ENCODE measurements at places on chromosomes 2 and 18.
A peak's percentile ranks its signal among the peaks of the same experiment; 100 is the strongest.

DNA sequence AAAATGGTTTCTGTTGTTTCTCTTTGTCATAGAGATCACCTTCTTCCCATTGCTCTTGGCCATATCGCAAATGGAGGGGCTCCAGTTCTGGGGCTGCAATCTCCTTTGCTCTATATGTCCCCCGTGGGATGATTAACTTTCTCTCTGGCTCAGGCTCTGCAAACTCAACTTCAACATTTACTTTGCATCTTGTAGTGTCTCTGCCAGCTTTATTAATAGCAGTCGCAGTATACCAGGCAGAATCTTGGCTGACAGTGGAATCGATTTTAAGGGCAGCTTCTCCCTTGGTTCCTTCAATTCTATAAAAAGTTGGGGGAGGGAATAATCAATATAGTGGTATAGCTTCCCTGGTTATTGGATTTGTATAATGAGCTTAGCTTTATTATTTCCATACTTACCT lies 30.5 kb downstream of the TTN start:
- DNase-seq = no peak

DNA sequence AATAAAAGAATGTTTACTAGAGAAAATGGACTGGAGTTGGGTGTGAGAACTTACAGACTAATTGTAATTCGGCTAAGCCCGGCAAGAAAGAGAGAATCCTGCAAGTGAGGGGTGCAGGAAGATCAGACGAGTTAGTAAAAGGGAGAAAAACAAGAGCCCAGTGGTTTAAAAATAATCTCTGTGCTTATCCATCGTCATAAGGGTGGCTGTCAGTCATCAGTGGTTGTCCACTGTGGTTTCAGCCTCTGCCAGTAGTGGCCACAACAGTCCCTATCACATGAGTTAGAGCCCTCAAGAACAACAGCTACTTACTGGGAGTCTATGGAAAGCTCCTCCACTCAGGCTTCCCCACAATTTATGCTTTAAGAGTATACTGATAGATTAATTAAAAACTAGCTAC lies 239.8 kb downstream of the SETBP1 start:
- DNase-seq = no peak

DNA sequence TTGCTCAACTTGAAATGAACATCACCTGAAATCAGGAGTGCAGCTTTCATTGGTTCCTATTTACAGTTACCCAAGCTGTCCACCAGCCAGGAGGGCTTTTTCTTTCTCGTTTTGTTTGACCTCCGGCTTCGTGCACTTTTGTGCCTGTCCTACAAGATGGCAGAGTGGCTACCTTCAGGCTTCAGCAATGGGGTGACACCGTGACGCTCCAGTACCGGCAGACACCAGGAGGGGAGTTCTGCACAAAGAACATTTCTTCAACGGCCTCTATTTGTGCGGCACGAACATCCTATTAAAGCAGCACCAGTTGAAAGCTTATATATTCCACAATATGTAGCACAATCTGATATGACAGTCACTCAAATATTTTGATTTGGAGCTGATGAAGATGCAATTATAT lies 18.3 kb downstream of the RNASEH1 start:
- no peak for DNase-seq

GRCh38 chr18:36759167-36759776 lies 69.5 kb downstream of the TPGS2 start:
- DNase-seq = no peak

GRCh38 chr2:118186858-118187254 lies 98.6 kb downstream of the INSIG2 start:
- DNase-seq = no peak

DNA sequence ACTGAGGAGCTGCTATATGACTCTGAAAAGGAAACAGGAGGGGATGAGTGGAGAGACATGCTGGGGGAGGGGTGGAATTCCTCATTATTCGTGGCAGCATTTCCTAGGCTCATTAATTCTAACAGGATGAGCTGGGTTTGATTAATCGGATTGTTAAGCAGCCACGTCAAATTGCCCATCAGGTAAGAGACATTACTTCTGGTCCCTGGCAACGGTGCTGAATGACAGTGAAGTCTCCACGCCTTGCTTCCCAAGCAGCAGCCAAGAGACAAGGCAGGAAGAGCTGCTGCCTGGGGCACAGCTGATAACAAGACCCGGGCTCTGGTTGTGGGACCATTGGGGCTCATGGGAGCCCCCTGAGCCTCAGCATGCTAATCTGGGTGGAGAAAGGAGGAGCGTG lies 86.6 kb downstream of the MARCHF4 start:
- peak; percentile 61 for DNase-seq

DNA sequence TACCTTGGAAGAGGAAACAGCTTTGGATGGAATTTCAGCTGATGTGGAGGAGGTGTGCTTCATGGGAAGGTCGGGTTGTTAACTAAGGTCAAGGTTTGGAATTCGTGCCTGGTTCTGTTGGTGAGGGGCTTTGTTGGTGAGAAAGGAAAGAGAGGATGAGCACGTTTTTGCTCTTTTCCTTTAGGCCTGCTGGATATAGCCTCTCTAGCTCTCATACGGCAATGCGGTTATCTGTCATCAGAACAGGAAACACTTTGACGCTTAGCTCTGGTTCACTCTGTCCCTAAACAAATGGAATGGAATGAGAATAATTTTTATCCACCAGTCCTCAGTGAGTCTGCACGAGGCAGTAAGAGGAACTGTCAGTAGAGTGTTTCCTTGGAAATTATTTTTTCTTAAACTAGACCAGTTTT lies 169.7 kb upstream of the NOSTRIN start:
- DNase-seq = no peak

- DNase-seq = no peak
These were observed 1.5 kb downstream of the CACNB4 start for GRCh38 chr2:152097290-152097800.

DNA sequence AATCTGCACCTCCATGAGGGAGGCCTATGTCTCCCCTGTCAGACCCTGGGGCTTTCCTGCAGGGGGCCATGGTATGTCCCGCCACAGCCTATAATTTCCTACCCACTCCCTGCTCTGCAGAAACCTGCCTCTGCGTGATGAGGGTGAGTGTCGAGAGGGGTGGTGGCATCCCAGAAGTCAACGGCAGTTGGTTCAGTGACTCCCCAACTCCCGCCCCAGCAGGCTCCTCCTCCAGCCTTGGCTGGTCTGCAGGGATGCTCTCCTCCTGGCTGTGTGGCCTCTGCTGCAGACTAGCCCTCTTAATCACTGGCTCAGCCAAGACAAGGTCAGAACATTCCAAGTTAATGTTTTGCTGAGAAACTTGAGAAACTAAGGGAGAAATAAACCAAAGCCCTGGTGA lies 13.3 kb downstream of the CELF4 start:
- DNase-seq = no peak

- no peak for DNase-seq
These were observed 79.8 kb upstream of the PIK3C3 start for GRCh38 chr18:41875094-41875780.

Measured in erythroblast (primary cell).